ENCODE measurements at places on chromosomes 6 and 20. TPM values are rescaled to one million over a fixed set of nuclear protein-coding genes. Genes with fewer than 3 reads are reported as not detected.

- no peaks in the 10 kb centered on the region for H3K27me3 ChIP-seq
- no peak overlapping the region for H3K4me3 ChIP-seq
- no peaks in the 10 kb centered on the region for H3K4me1 ChIP-seq
- H3K36me3 ChIP-seq: no peaks in the 10 kb centered on the region
These were observed 1125.7 kb downstream of the HACE1 start for GRCh38 chr6:103734016-103734415.

DNA sequence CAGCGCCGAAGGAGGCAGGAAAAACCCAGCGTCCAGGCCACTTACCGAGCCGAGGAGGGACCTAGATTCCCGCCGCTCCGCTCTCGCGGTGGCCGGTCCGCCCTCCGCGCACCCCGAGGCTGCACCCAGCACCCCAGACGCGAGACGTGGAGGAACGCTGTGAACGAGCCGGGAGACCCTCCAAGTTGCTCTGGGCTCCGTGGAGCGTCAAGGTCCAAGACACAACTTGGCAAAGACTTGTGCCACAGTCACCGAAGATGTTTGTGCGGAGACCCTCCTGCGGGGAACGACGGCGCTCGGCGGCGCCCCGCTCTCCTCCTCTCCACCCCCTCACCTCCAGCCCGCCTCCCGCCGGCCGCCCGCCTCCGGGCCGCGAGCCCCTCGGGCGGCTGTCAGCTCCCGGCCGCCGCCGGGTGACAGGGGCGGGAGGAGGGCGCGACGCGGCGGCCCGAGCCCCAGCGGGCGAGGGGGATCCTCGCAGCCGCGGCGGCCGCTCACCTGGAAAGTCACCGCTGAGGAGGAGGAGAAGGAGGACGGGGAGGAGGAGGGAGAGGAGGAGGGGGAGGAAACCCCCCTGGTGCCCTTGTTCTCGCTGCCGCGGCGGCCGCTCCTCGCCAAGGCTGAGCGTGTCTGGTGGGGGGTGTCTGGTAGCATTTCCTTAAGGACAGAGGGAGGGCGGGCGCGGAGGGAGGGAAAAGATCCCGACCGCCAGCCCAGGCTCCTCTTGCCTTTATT, 637 bp upstream of the HIVEP2 start:
- H3K36me3 ChIP-seq: no peaks in the 10 kb centered on the region
- peaks cover 43% of the 10 kb centered on the region for H3K27me3 ChIP-seq
- peak overlapping the region; percentile 48 for H3K27ac ChIP-seq

The CLIC5 gene
- not detected for total RNA-seq

The TSBP1 gene
- total RNA-seq: not detected
